Urothelium cell line (cell line): ENCODE measurements at places on chromosomes 13 and 19.

GRCh38 chr13:53197424-53197823 is 168.8 kb downstream of the OLFM4 start:
- no peak for DNase-seq

GRCh38 chr13:32857689-32858088 is 158.5 kb upstream of the KL start:
- no peak for DNase-seq

DNA sequence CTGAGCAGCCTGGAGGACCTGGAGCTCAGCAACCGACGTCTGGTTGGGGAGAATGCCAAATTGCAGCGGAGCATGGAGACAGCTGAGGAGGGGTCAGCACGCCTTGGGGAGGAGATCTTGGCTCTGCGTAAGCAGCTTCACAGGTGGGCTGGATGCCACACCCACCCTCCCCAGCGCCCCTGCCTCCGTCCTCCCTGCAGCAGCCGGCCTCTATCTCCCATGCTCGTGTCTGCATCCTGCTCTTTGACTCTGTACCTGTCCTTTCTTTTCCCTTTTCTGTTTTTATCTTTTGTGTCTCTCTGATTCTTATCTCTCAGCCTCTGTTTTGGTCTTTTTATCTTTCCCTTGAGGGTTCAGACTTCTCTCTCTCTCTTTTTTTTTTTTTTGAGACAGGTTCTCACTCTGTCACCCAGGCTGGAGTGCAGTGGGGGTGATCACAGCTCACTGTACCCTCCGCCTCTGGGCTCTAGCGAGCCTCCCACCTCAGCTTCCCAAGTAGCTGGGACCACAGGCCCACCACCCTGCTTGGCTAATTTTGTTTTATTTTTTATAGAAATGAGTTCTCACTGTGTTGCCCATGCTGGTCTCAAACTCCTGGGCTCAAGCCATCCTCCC is 10.1 kb downstream of the KASH5 start:
- DNase-seq = no peak

GRCh38 chr19:2503521-2504109 is 27.7 kb downstream of the GADD45B start:
- peak; percentile 79 for DNase-seq

DNA sequence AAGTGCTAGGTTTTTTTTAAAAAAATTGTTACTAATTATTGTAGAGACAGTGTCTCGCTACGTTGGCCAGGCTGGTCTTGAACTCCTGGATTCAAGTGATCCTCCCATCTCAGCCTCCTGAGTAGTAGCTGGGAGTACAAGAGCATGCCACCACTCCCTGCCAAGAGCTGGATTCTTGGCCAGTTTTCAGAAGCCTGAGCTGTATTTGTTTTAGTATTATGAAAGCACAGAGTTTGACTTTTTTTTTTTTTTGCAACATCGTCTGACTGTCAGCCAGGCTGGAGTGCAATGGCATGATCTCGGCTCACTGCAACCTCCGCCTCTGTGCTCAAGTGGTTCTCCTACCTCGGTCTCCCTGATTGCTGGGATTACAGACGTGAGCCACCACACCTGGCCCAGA is 7.0 kb downstream of the ARMC6 start:
- no peak for DNase-seq

GRCh38 chr13:50999641-51000040 is 90.0 kb downstream of the RNASEH2B start:
- DNase-seq = no peak

GRCh38 chr13:111115061-111115964 is at the start of gene ARHGEF7:
Gene ARHGEF7, plus strand, starts transcription at chr13:111115310. Its CDS starts 217 bp downstream, at chr13:111115527.
- peak; percentile 44 for DNase-seq

GRCh38 chr13:46202966-46203365 is 8.8 kb upstream of the LRRC63 start:
- DNase-seq = no peak

DNA sequence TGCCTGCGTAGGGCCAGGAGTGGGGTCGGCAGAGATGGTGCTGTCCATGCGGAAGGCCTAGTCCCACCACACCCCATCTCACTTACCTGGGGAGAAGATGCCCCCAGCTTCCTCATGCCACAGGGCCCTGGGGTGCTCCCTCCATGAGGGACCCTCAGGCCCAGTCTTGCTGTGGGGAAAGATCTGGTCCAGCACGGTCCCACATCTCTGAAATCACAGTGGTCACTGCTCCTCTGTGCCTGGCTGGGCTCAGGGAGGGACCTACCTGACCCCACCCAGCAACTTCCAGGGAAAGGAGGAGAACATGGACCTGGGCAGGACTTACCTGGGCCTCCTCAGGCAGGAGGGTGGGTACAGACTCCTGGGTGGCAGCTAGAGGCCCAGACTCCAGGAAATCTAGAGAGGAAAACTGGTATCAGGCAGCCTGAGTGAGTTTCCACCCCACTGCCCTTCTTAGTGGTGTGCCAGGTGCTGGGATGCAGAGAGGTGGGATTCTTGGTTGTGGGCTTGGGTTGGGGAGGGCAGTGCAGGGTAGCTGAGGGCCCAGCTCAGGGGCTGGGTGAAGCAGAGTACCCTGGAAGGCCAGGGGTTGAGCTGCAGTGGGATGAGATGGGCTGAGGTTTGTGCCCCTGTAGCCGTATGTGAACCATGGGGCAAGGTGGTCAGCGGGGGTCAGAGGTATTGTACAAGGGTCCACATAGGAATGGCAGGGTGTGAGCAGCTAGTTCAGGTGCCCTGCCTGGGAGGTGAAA is 3.8 kb downstream of the MZF1 start:
- DNase-seq = no peak

DNA sequence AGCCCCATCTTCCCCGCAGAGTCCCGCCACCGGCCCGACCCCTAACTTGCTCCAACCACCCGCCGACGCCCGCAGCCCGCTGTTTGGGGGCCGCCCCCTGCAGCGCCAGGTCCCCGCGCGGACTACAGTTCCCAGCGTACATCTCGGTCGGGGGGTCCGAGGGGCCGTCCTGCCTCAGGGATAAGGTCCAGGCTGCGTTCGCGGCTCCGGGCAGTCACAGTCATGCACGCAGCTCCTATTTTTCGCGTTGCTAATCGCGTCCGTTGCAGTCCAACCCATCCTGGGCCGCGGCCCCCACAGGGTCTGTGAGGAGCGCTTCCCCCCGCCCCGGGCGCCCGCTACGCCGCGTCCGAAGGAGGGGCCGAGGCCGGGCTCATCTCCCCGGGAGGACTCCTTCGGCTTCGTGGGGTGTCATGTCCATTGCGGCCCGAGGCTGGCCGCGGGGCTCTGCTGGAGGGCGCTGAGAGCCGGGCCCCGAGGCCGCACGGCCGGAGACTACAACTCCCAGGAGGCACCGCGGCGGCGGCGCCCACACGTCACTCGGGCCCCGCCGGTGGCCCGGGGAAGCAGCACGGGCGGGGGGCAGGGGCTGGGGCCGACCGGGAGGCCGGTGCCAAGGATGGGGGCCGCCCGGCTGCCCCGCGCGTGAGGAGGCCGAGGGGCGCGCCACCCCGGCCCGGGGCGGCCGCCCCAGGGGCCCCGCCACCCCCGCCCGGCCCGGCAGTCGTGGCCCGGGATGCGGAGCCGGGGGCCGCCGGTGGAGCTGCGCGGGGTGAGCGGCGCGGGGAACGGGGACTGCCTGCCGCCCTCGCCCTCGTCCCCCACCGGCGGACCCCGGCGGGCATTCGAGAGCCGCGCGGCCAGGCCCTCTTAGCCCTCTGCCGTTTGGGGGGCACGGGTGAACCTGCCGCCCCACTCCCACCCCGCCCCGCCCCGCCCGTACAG is at the start of gene MAP3K10:
MAP3K10 (plus strand) TSS at position 536 of the 945 bp plus-strand sequence. CDS start 606 bp downstream, outside the sequence.
- peak; percentile 92 for DNase-seq

DNA sequence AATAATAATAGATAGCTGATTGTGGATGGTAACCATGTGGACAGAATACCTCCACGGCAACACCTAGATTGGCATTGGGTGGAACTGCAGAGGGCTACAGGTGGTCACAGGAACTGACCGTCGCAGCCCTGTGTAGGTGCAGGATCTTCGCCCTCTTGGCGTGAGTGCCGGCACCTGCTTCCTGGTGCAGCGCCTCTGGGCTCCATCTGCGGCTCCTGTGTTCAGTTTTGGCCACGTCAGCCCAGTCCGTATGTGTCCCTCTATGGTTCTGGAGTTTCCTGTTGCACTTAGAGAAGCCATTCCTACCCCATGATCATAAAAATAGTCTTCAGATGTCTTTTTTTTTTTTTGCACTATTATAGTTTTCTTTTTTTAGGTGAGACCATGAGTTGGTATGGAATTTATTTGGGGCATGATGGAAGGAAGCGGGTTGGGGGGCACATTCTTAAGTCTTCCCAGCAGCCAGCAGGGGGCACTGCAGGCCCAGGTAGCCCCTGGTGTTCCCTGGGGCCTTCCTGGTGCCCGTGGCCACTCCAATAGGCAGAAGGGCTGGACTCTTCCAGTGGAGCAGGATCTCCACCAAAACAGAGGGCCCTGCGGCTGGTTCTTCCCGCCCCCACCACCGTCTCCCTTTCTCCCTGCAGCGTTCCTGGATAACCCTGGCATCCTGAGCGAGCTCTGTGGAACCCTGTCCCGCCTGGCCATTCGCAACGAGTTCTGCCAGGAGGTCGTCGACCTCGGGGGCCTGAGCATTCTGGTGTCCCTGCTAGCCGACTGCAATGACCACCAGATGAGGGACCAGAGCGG is 10.1 kb upstream of the SLC25A42 start:
- peak; percentile 29 for DNase-seq

DNA sequence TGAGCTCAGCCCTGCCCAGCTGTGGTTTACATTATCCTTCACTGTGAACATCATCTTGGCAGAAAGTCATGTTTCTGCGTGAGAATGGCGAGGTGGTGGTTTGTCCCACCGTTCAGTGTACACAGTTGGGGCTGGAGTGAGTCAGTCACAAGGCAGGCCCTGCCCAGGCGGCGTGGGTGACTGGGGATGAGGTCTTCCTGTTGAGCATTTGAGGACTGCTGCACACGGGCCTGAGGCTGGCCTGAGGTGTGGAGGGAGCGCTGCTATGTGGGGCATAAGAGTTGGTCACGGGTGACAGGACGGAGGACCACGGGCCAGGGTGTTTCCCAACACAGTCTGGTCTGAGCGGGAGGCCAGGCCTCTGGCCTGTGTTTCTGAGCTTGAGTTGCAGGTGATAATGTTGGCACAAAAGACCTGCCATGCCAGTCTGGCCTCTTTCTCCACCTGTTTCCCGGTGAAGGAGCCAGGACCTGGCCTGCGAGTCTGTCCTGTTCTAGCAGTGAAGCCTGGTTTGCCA is 13.4 kb upstream of the C19orf33 start:
- peak; percentile 82 for DNase-seq
